ENCODE measurements at places on chromosomes 6 and 20.

DNA sequence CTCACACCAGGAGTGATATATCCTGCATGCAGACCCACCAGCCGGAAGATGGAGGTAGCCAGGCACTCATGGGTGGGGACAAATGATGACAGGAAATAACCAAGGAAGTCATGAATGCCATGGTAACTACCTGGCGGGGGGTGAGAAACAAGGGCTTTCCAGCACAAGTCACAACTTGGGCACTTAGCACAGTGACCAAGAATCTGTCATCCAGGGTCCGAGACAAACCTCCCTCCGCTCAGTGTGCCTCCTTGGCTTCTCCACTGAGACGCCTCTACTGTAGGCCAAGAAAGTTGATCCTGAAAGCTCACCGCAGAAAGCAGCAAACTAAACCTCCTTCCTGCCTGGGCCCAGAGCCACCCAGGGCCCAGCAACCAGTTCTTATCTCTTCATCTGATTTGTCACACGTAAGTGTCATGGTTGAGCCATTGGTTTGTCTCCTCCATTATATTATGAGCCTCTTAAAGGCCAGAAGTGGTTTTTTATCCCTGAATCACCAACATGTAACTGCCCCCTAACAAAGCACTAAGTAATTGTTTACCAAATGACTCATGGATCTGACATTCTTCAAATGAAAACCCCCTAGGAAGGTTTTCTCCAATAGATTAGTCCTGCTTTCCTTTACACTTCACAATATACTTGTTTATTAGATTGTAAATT lies 84.3 kb upstream of the TAB2 start:
- no peak for DNase-seq

DNA sequence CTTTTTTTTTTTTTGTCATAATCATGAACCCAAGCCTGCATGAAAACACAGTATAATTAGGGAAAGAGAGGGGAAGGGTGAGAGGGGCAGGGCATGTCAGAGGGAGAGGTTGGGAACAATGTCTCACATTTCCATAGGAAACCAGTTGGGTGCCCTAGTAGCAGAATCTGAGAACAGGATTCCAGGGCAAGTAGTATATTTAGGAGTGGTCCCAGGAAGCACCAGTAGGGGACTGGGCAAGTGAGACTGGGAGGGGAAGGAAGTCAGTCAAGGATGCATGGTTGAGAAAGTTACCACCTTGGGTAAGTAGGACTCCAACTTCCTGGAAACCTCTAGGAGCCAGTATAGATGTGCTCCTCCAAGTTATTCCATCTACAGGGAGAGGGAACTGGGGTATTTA lies 88.6 kb upstream of the MAFB start:
- DNase-seq, result no peak

GRCh38 chr6:91087908-91088307 lies 501.0 kb upstream of the MAP3K7 start:
- DNase-seq, result no peak

DNA sequence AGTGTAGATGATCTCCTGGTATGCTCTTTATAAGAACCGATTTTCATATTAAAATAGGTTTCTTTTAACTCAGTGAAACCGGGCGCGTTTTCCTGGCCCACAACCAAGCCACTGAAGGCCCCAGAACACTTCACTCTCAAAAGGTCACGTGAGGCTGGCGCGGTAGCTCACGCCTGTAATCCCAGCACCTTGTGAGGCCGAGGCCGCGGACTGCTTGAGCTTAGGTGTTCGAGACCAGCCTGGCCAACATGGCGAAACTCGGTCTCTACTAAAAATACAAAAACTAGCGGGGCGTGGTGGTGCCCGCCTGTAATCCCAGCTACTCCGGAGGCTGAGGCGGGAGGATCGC lies 402 bp upstream of the TAF8 start:
- DNase-seq, result no peak

DNA sequence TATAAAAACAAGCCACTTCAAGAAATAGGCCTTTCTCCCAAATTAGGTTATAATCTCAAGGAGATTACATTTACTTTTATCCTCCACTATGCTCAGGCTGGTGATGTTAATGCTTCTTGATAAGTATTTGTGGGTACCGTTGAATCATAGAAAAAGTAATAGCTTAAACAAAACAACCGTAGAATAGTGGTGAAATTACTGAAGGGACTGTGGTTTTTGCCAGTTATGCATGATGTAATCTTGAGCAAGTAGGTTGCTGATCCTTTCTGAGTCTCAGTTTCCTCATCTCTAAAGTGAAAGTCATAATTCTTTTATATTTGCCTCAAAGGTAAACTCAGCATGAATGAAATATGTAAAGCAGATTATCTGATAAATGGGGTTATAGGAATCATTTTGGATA lies 187.3 kb upstream of the JAG1 start:
- DNase-seq, result no peak

DNA sequence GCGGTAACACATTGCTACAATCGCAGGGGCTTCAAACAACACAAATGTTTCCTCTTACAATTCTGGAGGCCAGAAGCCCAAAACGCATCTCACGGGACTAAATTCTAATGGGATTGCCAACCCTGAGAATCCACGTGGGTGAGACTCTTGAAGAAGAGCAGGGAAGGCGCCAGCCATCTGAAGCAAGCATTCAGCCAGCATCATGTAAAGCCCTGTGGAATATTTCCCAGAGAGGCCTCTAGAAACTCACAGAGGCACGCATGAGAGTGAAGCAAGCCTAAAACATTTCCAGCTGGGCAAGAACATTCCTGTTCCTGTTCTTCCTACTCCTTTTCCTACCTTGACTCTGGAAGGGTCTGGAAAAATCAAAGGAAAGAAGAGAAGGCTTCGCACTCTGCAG lies 19.6 kb upstream of the FNDC1 start:
- no peak for DNase-seq

DNA sequence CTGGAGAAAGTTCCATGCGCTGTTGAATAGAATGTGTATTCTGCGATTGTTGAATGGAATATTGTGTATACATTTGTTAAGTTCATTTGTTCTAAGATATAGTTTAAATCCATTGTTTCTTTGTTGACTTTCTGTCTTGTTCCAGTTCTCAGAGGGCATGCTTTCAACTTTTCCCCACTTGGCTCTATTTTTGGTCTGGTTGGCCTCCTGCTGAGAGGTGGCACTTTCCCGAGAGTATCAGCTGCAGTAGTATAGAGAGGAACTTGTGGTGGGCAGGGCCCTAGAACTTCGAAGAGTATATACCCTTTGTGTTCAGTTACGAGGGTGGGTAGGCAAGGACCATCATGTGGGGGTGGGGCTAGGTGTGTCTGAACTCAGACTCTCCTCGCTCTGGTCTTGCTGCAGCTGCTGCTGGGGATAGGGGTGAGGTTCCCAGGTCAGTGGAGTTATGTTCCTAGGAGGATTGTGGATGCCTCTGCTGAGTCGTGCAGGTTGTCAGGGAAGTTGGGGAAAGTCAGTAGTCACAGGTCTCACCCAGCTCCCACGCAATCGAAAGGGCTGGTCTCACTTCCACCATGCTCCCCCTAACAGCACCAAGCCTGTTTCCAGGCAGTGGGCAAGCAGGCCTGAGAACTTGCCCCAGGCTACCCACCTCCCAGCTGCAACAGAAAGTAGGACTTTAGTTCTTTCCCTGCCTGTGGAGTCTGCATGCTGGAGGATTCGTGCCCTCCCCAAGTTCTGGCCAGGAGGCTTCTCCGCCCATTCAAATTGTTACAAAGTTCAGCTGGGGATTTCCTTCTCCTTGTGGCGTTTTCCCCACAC lies 118.9 kb upstream of the SSTR4 start:
- no peak for DNase-seq

- DNase-seq, result no peak
Observed at GRCh38 chr6:53327017-53327395, 21.7 kb downstream of the ELOVL5 start.

DNA sequence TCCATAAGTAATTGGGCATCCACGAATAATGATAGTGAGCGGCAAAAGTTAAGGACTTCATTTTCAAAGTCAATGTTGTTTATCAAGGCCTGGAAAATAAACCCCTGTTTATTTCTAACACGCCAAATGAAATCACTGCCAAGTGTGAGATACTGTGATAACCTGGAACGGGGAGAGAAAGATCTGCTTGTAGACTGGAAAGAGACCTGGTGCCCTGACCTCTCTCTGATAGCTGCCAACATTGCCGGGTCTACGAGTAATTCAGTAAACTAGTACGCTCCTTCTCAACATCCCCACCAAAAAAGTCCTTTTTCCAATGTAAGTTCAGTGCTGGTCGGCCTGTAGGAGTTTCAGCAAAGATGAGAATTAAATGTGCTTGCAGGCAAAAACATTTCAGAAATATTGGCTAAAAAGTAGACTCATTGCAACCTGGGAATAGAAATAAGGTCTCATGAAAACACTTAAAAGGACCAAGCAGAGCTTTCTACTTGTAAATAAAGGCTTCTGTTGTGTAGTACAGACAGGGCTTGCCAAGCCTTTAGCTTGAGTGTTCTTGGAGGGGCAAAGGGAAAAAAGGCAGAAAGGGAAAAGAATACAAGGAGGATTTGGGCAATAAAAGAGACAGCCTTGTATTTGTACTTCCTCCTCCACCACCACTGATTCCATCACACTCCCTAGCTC lies 43.9 kb downstream of the PDE7B start:
- DNase-seq, result no peak

DNA sequence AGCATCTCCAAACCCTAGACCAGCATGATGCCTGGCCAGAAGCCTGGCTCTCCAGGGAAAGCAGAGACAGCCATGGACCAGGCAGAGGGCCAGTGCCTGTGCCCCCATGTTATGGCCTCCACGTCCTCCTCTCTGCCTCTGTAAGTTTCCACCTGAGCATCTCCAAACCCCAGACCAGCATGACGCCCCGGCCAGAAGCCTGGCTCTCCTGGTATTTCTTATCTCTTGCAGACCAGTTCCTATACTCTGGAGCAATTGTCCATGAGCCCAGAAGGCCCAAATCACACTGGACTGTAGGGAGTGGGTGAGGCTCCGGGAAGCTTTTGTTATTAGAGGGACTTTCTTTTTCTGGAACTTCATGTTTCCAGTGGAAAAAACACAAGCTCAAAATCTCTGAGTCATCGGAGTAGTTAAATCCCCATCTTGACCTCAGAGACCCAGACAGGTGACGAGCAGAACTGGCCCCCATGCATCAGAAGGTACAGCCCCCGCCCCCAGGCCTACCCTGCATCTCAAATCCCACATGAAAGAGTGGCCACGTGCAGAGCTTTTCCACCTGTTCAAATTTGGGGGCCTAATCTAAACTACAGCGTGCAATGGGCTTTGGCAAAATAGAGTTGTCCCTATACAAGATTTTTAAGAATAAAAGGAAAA lies 110.2 kb upstream of the FOXQ1 start:
- DNase-seq, result no peak

DNA sequence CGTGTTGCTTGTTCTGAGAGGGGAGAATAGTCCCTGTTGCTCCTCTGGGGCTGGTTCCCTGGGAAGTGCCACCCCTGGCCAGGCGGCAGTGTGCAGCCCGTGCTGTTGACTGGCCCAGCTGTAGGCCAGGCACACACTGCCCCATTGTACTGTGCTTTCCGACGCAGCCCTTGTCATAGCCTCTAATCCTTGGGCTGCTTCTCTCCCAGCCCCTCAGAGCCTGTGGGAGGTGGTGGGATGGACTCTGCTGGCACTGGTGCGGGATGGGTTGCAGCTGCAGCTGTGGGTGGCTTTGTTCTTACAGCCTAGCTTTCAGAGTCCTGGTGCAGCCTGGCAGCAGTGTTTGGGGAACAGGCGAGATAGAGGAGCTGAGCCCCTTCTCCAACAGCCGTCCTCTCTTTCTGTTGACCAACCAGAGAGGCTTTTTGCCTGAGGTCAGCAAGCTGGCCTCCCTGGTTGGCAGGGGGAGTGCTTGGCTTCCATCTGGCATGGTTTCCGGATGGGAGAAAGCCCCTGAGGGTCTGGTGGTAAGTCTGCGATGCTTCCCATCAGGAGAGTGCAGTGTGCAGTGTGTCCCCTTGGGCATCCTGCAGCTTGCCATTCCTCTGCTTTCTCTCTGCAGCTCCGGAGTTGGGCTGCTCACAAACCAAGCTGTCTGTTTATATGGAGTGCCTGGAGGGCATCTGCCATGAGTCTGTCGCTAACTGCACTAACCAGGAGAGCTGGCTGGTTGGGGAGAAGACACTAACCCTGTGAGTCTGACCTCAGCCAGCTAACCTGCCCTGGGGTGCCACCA lies 12.1 kb downstream of the TJAP1 start:
- no peak for DNase-seq

DNA sequence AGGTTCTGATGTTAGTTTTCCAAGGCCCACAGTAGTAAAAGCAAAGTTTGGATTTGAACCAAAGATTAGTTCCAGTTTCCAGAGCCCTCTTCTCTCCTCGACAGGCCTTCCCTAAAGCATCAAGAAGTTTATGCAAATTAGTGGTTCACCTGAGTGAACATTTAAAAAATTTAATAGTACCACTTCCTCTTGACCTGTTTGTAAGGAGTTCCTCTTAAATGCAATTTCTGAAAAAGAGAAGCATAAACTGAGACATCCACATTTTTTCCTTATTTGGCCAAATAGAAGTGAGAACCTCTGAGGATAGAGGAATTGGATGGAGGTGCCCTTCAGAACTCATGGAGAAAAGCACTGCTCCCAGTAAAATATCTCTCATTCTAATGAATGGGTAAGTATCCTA lies 1.2 kb upstream of the DSE start:
- DNase-seq, result no peak
